Aorta (tissue), 5 donors: ENCODE measurements at places on chromosomes 4 and X. TPM values are rescaled to one million over a fixed set of nuclear protein-coding genes. Genes with fewer than 3 reads are reported as not detected.

Gene PCSK1N
- 0.43 TPM for polyA plus RNA-seq

Gene SLBP
- 35.1 TPM for polyA plus RNA-seq

Gene RPL10
- polyA plus RNA-seq, result 7,028 TPM

Gene ASMT
- not detected for polyA plus RNA-seq

Gene AFF2
- 0.36 TPM for polyA plus RNA-seq

Gene ZIC3
- polyA plus RNA-seq, result not detected

Gene FAM184B
- polyA plus RNA-seq, result not detected
